ENCODE measurements at places on chromosomes 11 and 22.

- H3K4me3 ChIP-seq = no peak overlapping the region
- no peaks in the 10 kb centered on the region for H3K27me3 ChIP-seq
- H3K27ac ChIP-seq = peak overlapping the region; percentile 36
- DNase-seq = peak; percentile 82
- peaks cover 40% of the 10 kb centered on the region for H3K4me1 ChIP-seq
Observed at GRCh38 chr22:40654522-40655167, 18.1 kb upstream of the MRTFA start.

GRCh38 chr11:72552399-72552910, 118.1 kb upstream of the CLPB start:
- H3K27ac ChIP-seq = no peak overlapping the region
- H3K36me3 ChIP-seq = no peaks in the 10 kb centered on the region
- no peak overlapping the region for H3K4me3 ChIP-seq
- no peaks in the 10 kb centered on the region for H3K4me1 ChIP-seq

- H3K4me1 ChIP-seq = peaks cover 34% of the 10 kb centered on the region
- no peak for DNase-seq
- H3K27ac ChIP-seq = peak overlapping the region; percentile 10
- no peaks in the 10 kb centered on the region for H3K27me3 ChIP-seq
- H3K4me3 ChIP-seq = no peak overlapping the region
Observed at GRCh38 chr11:69122630-69123431, 32.9 kb upstream of the SMIM38 start.

GRCh38 chr22:38869663-38870062, 2.4 kb downstream of the CBX6 start:
- H3K36me3 ChIP-seq = peaks cover 54% of the 10 kb centered on the region
- no peak overlapping the region for H3K4me3 ChIP-seq
- no peaks in the 10 kb centered on the region for H3K27me3 ChIP-seq
- no peak overlapping the region for H3K27ac ChIP-seq
- peaks cover 61% of the 10 kb centered on the region for H3K4me1 ChIP-seq

DNA sequence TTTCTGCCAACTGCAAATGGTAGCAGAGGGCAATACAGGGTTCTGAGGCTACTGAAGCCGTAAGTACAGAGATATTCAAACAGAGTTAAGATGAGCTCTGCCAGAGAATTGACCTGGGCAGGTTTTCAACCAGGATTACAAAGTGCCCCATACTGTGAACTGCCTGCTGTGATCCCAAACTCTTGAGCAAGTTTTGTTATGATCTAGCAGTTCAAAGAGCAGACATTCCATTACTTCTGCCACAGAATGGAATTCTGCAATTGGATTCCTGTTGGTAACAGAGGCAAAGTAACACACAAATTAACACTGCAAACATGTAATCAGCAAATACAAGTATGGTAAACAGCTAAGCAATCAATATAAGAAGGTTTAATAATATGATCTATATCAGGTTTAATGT, 31.2 kb downstream of the ALG9 start:
- H3K4me3 ChIP-seq = no peak overlapping the region
- DNase-seq = no peak
- no peak overlapping the region for H3K27ac ChIP-seq
- H3K36me3 ChIP-seq = peaks cover 21% of the 10 kb centered on the region
- no peaks in the 10 kb centered on the region for H3K4me1 ChIP-seq
- H3K27me3 ChIP-seq = no peaks in the 10 kb centered on the region

- H3K4me1 ChIP-seq = peaks cover 26% of the 10 kb centered on the region
- no peaks in the 10 kb centered on the region for H3K36me3 ChIP-seq
- H3K4me3 ChIP-seq = no peak overlapping the region
- no peaks in the 10 kb centered on the region for H3K27me3 ChIP-seq
- no peak for DNase-seq
- H3K27ac ChIP-seq = no peak overlapping the region
Observed at GRCh38 chr11:19790831-19791552, 78.4 kb downstream of the NAV2 start.

GRCh38 chr11:68411501-68411991, 49.0 kb upstream of the PPP6R3 start:
- H3K27me3 ChIP-seq = no peaks in the 10 kb centered on the region
- no peak overlapping the region for H3K4me3 ChIP-seq
- no peak for DNase-seq
- no peak overlapping the region for H3K27ac ChIP-seq
- peaks cover 5% of the 10 kb centered on the region for H3K4me1 ChIP-seq

GRCh38 chr22:42364604-42365110, 67.5 kb downstream of the NFAM1 start:
- H3K27ac ChIP-seq = peak overlapping the region; percentile 84
- H3K4me3 ChIP-seq = peak overlapping the region; percentile 9
- H3K36me3 ChIP-seq = peaks cover 10% of the 10 kb centered on the region
- DNase-seq = no peak

All from spinal cord (tissue), 10 donors.